ENCODE measurements at places on chromosomes 1 and 21.

GRCh38 chr1:179206812-179207211 is 22.7 kb downstream of the ABL2 start:
- no peak for DNase-seq

- DNase-seq = no peak
These were observed 35.6 kb downstream of the PRPF38A start for GRCh38 chr1:52439976-52440375.

DNA sequence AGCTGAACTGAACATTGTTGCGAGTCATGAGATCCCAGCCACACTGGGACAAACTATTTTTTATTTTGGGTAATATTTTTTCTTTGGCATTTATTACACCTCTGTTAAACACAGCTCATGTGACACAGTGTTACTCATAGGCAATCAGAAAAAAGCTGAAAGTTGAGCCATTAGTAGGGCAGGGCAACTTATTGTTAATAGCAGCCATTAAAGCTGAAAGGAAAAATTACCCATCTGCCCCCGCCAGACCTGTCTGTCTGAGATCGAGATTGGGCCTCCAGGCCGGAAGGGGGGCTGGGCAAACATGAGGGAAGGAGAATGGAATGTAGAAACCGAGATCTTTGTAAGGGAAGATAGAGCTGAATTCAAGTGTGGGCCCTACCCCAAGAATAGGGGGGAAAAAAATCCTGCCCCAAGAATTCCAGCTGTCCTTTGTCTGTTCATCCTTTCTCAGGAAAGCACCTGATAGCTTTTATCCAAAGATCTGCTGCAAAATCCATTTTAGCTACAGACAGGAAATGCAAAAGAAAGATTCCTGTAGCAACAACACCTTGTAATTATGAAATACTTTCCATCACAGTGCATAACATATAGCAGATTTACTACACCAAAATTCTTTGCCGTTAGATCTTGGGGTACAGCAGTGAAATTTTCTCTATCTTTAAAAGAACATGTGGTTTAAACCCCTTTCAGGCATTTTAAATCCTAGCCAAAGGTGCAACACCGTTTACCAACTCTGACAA is 212.8 kb downstream of the PBX1 start:
- DNase-seq = no peak

DNA sequence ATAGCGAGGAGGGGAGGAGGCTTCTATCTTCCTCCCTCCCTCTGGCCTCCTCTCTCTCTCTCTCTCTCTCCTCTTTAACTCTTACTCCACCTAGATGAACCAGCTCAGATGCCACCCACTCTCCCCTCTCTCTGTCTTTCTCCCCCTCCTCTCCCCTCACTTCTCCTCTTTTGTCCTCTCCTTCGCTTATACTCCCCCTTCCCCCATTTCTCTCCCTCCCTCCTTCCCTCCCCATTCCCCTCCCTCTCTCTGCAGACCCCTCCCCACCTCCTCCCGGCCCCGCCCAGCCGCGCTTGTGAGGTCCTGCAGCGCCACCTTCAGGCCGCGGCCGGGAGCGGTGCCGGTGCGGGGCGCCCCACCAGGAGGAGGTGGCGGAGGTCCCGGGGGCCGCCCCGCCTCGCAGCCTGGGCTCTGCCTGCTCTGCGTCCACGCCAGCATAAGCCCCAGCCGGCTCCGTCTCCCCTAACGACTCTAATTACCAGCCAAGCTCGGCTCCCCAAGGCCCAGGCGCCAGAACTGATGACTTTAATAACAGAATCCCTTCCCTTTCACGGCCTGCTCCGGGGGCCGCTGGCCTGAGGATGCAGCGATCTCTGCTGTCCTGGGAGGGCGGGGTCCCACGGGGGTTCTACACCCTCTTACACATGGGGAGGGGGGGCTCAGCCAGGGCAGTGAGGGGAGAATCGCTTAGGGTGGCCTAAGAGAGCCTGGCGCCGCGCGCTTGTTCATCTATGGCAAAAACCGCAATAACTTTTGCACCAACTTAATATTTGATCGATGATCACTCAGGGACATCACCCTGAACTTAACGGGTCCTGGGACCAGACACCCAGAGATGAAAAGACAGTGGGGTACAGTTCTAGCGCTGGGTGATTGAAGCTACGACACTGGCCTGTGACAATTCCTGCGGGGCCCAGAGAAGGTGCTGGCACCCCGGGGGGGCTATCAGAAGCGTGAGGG is 637.3 kb downstream of the MATN1 start:
- DNase-seq = no peak

DNA sequence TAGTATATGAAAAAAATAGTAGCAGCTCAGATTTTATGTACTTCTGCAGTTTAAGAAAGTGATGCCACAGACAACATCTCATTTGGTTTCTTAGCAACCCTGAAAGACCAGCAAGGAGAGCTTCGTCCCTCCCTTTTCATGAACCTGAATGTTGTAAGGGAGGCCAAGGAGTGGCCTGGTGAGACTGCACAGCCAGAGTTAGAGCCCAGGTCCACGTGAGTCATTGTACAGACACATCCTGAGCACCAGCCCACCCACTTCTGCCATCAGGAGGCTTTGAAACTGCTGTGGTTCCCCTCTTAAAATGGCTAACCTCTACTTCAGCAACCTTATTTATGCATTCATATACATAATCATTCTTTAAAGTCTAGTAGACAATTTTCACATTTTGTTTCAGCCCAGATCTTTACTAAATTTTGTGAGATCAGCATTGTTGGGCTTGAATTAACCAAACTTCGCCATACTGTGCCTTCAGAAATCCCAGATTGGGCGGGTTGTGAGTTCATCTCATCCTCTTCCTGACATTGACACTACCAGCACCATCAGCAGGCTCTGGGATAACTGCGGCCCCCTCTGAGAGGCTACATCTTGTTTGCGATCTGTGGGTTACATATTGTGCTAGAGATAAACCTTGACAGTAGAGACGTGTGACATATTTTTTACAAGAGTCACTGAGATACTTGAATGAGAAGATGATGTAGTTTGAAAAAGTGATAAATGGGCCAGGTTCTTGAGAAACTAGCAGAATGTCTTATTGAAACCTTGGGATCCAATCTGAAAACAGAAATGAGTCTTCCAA is 106.7 kb downstream of the CAMTA1 start:
- DNase-seq = no peak

- DNase-seq = no peak
These were observed 14.3 kb downstream of the SMG5 start for GRCh38 chr1:156268336-156268735.

GRCh38 chr1:8394456-8395321 is 76.8 kb downstream of the SLC45A1 start:
- no peak for DNase-seq

GRCh38 chr1:119431836-119432235 is 16.9 kb downstream of the HSD3B2 start:
- no peak for DNase-seq

DNA sequence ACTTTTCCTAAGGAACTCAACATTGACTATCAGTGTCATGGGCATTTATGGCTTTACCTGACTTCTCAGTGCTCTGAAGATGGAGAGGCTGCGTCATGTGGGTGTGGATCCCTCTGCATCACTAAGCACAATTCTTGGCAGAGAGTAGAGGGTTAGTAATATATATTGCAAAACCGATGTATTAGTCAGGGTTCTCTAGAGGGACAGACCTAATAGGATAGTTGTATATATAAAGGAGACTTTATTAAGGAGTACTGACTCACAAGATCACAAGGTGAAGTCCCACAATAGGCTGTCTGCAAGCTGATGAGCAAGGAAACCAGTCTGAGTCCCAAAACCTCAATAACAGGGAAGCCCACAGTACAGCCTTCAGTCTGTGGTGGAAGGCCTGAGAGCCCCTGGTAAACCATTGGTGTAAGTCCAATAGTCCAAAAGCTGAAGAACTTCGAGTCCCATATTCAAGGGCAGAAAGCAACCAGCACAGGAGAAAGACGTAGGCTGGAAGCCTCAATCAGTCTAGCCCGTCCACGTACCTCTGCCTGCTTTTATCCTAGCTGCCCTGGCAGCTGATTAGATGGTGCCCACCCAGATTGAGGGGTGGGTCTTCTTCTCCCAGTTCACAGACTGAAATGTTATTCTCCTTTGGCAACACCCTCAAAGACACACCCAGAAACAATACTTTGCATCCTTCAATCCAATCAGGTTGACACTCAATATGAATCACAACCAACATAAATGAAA is 159.7 kb upstream of the NRIP1 start:
- DNase-seq = no peak

GRCh38 chr1:210236840-210237409 is 4.3 kb downstream of the SERTAD4 start:
- DNase-seq = no peak

DNA sequence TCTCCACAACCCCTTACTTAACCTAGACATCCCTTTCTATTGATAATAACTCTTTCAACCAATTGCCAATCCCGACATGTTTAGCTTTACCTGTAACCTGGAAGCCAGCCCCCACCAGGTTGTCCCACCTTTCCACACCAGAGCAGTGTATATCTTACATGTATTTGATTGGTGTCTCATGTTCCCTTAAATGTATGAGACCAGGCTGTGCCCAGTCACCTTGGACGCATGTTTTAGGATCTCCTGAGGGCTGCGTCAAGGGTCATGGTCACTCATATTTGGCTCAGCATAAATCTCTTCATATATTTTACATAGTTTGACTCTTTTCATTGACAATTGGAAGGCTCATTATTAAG is 5.3 kb upstream of the SLC19A1 start:
- DNase-seq = no peak

DNA sequence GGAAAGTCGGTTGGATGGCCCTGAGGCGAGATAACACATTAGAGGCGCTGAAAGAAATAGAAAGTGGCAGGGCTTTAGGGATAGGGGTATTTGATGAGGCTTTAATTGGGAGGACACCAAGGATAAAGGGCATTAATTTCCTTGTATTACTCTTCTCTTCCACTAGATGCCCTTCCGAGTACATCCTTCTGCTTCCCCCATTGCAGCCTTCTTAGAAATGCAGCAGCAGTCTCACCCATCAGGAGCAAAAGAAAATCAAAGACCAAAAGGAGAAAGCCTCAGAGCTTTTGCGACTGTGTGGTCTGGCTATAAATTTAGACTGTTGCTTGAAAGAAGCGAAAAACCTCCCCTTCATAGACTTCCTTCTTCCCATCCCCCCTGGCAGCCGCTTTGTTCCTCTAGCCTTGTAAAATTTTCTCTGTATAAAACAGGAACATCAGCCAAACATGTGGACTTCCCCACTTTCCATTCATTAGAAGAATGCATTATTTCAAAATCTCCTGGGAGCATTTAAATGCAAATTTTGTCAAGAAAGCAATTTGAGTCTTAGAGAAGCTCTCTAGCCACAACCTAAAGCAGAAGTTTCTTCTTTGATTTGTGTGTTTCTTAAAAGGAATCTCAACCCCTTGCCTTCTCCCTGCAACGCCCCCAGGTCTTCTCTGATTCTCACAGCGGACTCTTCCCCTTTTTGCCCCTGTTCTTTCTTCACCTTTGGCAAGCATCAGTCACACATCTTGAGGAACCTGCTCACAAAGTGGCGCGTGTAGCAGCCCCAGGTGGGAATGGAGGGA is 76.6 kb downstream of the NDUFS5 start:
- no peak for DNase-seq

- no peak for DNase-seq
These were observed 820.8 kb downstream of the BRINP3 start for GRCh38 chr1:189656628-189657530.

GRCh38 chr1:31433396-31433930 is 20.4 kb downstream of the SERINC2 start:
- DNase-seq = no peak

DNA sequence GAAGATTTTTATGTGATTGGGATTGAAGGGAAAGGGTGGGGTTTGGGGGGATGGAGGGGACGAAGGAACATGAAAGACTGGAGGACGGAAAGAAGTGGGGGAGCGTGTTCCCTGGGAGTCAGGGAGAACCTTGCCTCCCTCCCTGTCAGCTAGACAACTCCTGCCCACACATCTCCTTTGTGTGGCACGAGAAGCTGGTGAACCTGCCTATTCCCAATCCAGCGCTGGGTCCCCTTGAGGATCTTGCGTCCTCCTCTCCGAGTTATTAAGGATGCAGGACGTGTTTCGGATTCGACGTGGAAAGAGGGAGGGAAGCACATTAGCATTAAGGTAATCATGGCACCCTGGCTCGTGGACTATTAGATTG is 1.4 kb downstream of the LRRC7 start:
- DNase-seq = no peak

DNA sequence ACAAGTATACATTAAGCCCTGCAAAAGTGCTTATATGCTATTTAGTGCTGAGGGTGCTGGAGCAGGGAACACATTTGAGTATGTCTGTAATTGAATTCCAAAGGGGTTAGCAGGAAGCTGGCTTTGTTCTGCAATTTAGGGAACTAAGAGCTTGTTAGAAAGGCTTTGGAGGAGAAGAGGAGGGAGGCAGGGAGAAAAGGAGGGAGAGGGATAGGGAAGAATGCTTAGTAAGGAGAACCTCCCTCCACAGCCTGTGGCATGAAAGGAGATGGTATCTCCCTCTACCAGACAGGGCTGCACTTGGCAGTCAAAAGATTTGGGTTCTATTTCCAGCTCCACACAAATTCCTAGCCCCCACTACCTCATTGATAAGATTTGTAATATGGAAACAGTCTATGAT is 217.8 kb downstream of the DAB1 start:
- no peak for DNase-seq

DNA sequence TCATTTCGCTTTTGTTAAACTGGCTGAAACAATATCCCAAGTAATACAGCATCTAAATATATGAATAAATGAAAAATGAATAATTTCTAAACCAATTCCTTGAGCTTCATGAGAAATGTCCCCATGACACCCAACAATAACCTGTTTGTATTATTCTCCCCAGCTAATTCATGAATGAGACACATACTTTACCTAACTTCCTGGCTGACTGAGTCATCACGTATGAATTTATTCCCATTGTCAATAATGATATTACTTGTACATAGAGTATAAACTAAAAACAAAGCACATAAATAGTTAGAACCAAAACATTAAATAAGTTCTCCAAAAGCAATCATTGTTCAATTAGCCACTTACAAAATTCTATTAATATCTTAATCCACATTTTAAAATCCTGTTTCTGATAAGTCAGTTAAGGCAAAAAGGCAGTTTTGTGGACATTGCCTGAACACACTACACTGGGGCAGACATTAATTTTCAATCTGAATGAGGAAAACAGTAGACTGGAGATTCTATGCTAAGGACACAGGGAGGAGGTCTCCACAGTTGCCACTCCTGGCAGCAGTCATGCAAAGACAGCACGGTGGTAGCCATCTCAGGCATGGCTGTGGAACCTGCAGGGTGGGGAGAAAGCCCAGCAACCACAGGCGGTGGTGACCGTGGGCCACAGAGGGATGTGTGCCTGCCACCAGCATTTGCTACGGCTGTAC is 48.2 kb downstream of the SLC9C2 start:
- no peak for DNase-seq
